ENCODE measurements at places on chromosomes 4 and X.

GRCh38 chrX:39443240-39443639, 642.0 kb downstream of the MID1IP1 start:
- no peak for DNase-seq

DNA sequence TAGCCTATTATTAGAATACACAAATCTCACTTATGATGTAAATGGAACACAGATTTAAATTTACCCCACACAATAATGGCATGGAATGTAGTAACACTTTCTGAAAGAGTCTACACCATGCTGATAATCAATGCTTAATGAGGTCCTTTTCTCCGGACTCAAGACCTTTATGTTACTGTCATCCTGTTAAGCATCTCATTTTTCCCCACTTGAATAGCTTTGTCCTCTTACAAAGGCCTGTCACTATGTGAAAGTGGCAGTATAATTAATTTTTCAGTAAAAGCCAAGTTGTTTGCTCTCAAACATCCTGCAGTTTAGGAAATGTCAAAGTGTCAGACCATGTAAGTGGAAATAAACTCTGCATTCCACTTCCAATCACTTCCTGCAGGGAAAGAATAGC, 96.4 kb downstream of the GPC3 start:
- no peak for DNase-seq

DNA sequence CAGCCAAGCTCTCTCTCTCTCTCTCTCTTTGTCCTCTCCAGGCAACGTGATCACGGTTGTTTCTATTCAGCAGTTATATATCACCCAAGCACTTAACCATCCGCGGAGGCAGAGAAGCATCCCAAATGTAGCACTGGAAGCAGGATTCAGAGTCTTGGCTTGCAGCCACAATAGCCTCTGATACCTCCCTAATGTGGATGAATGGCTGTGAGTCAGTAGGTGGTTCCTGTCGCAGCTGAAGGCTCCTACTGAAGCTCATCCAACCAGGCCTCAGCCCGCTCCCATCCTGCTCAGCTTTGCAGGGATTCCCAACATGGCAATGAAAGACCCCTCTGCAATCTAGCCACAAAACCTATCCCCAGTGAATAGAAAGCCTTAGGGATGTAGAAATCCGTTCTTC, 5.1 kb downstream of the HS6ST2 start:
- no peak for DNase-seq

- no peak for DNase-seq
These were observed 91.0 kb downstream of the ARHGAP24 start for GRCh38 chr4:85565761-85566480.

DNA sequence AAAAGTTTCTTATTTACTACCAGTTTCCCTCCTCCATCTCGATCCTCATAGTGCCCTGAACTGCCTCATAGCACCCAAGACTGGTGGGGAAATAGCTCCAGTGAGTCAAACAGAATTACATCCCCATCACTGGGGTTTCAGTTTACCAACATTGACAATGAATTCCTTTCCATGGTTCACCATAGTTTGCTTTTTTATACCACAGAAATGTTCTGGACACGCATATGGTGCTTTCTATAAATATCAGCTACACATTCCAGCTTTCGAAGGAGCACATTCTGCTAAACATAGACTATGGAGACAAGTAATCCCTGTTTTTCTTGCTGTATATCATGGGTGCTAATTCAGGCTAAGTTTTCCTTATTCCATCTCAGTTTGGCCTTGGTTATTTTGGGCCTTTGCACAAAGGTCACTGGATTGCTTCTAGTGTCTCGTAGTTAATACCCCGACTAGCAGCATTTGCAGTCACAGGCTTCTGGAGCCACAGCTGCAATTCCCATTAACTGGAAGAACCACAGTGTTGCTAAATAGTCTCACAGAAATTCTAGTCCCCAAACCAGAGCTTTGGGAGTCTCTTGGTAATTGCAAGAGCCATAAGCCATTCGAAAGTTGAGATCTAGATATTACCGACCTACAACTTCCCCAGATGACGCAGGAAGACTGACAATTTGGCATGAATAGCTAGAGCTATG, 53.4 kb upstream of the TRPC3 start:
- DNase-seq = no peak

DNA sequence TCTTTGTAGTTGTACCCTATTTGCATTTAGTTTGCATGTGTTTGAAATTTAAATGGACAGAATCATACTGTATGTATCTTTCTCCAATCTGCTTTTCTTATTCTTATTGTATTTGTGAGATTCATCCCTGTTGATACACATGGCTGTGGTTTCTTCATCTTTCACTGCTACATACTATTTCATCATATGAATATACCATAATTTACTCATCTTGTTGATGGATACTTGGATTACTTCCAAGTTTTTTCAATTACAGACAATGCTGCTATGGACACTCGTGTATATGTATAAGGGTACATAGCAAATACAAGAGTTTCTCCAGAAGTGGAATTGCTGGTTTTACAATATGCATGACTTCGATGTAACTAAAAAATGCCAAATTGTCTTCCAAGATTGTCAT, 11.8 kb upstream of the KLHL8 start:
- no peak for DNase-seq

DNA sequence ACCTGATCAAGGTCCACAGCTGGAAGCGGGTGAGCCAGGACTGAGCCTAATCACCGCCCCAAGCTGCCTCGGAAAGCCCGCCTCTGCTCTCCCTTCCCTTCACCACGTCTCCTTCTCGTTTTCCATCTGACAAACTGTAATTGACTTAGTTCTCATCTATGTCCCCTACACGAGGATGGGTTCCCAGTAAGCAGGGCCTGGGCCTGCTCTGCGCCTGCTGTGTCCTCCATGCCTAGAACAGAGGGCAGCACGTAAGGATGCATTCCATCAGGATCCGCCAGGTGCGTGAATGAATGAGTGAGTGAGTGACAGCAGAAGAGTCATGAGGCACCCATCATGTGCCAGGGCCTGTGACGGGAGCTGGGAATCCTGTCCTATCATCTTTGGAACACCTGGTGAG, 86.7 kb downstream of the JAKMIP1 start:
- DNase-seq = no peak

- DNase-seq = no peak
These were observed 48.3 kb upstream of the TMEM150C start for GRCh38 chr4:82610041-82610440.

DNA sequence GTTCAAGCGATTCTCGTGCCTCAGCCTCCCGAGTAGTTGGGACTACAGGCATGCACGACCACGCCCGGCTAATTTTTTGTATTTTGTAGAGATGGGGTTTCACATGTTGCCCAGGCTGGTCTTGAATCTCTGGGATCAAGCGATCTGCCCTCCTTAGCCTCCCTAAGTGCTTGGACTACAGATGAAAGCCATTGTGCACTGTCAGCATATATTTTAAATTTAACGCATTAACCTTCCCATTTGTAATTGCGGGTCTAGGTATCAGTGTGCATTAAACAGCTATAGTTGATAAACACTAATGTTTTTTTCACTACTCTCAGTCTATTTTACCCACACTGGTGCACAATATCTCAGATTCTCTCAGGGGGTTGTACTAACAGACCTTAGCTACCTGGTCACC, 1930.8 kb downstream of the C4orf33 start:
- no peak for DNase-seq

GRCh38 chr4:124980276-124980752, 267.8 kb upstream of the ANKRD50 start:
- no peak for DNase-seq

GRCh38 chrX:51420610-51421009, 75.8 kb downstream of the NUDT11 start:
- DNase-seq = peak; percentile 10

DNA sequence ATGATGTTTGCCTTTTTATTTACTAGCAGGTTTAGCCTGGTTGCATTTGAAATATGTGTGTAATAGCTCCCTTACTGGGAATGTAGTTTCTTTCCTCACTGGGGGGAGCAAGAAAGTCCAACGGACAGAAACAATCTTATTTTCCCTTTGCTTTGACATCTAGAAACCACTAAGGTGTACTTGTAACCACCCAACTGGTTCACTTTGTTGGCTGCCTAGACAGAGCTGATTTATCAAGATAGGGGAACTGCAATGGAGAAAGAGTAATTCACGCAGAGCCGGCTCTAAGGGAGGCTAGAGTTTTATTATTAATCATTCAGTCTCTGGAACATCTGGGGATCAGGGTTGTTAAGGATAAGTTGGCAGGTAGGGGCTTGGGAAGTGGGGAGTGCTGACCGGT, 30.3 kb downstream of the XG start:
- no peak for DNase-seq
